Activated CD4-positive, alpha-beta T cell treated with anti-CD3 and anti-CD28 coated beads for 48 hours (primary cell): ENCODE measurements at places on chromosomes 4 and X.

DNA sequence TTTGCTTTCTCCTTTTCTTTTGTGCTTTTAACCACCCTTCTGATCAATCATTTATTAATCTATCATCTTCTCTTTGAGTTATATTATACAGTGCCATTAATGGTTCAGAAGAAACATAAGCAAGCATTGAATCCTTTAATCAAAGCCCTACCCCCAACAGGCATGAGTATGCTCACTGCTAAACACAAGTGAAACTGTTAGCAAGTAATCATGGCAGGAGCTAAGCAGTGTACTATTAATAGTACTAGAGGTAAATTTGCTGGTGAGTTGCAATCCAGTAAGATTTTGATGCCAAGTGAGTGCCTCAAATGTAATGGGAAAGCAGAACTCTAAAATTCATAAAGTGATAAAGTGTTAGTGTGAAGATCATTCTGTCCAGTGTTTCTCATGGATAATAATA lies 57.2 kb downstream of the FNIP2 start:
- no peak for DNase-seq

DNA sequence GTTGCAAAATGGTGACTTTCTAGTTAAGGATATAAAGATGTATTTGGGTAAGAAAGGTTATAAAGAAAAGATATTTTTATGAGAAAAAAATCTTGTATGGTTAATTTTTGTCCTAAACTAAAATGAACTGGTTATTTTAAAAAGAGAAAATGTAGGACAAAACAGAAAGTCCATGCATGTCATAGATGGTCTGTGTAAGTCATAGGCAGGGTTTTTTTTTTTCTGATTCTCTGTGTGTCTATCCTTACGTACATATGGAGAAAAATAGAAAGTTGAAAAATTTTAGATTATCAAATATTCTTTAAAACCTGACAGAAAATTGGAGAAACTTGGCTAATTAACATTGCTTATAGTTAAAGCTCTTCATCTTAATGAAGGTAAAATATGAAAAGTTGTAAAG lies 493.4 kb downstream of the IQCM start:
- DNase-seq = no peak

- no peak for DNase-seq
These were observed 678.2 kb upstream of the FAM241A start for GRCh38 chr4:111466811-111467604.

- DNase-seq = no peak
These were observed 250.3 kb downstream of the DCLK2 start for GRCh38 chr4:150328496-150328895.

DNA sequence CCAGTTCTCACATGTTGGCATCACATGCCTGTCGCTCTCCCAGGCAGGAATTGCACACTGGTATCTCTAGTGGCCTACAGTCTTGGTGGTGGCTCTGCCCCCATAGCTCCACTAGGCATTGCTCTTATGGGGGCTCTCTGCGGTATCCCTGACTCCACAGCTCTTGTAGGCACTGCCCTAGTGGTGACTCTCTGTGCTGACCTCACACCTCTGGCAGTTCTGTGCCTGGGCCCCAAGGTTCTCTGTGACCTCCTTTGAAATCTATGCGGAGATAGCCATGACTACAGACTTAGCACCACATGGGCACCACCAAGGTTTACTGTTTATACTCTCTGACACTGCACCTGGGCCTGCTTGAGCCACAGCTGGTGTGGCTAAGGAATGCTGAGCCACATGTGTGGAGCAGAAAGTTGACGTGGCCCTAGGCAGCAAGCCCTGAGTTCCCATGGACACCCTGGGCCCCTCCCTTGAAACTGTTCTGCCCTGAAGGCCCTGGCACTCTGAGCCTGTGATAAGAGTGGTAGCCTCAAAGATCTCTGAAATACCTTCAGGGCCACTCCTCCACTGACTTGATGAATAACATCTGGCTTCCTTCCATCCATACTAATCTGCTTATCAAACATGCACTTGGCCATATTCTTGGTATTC lies 8.0 kb downstream of the SLC9B1 start:
- no peak for DNase-seq

DNA sequence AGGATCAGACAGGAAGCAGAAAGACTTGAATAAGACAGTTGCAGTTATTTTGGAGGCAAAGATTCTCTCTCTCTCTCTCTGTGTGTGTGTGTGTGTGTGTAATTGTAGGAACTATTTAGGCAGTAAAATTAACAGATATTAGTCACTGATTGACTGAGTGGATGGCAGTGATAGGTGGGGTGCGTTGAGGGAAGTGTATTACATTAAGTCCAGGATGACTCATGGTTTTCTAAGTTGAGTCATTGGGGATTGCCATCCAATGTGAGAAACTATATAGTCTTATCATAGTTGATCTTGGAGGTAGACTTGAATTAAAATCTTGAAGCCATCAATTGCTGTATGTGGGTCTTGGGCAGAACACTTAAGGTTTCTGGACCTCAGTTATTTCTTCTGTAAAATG lies 75.4 kb downstream of the AR start:
- no peak for DNase-seq

GRCh38 chr4:103092245-103092644 lies 7.4 kb downstream of the BDH2 start:
- DNase-seq = no peak

GRCh38 chr4:126748736-126749135 lies 884.0 kb upstream of the INTU start:
- no peak for DNase-seq

DNA sequence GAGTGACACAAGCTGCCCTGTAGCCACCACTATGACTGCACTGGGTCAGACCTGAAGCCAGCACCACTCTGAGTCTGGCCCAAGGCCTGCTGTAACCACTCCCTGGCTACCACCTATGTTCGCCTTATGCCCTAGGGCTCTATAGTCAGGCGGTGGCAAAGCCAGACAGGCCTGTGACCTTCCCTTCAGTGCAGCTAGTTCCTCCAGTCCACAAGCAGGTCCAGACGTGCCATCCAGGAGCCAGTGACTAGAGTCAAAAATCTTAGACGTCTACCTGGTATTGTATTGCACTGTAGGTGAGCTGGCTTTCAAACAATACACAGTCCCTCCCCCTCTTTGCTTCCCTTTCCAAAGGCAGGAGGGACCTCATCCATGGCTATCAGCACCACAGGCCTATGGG lies 54.0 kb upstream of the RNF128 start:
- no peak for DNase-seq

GRCh38 chr4:172706000-172706399 lies 462.6 kb upstream of the GALNT7 start:
- DNase-seq = no peak

DNA sequence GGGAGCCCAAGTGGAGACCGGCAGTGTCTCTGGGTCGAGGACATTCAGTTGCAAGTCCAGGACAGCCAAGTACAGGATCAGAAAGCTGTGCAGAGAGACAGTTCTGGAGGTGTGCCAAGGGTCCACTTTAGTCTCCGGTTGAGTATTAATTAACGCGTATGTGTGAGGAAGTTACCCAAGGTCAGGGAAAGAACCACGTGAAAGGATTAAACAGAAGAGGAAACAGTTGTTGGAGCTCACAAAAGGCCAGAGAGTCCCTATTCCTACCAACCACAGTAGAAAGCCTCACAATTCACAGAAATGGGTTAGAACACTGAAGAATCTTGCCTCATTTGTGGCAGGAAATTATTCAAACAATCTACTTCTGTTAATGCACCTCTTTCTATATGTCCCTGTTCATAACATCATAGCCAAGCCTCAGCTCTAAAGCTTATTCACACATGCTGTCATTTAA lies 17.9 kb upstream of the NSUN7 start:
- DNase-seq = no peak

DNA sequence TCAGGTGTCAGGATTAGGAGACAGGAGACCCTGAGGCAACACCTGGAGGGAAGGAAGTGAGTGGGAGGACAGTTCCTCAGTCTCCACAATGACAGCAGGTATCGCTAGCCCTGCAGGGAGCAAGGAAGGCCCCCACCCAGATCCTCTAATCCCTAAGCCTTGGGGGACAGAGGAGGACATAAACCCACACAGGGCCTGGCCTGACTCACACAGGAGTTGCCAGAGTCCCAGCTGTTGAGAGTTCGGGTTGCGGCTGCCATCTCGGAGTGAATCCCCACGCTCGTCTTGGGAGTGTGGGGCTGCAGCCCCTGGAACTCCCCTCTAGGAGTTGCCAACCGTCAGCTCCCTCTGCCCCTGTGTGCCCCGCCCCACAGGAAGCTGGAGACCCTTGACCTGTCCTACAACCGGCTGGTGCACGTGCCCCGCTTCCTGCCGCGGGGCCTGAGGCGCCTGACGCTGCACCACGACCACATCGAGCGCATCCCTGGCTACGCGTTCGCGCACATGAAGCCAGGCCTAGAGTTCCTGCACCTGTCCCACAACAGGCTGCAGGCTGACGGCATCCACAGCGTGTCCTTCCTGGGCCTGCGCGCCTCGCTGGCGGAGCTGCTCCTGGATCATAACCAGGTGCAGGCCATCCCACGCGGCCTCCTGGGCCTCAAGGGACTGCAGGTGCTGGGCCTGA lies 9.2 kb upstream of the BGN start:
- DNase-seq = no peak

- no peak for DNase-seq
These were observed 30.1 kb downstream of the ANKRD50 start for GRCh38 chr4:124682384-124682783.
